NCI-H2029 treated with DMSO at 0.1 percent for 48 hours (cell line): ENCODE measurements at places on chromosomes 2 and 18.

DNA sequence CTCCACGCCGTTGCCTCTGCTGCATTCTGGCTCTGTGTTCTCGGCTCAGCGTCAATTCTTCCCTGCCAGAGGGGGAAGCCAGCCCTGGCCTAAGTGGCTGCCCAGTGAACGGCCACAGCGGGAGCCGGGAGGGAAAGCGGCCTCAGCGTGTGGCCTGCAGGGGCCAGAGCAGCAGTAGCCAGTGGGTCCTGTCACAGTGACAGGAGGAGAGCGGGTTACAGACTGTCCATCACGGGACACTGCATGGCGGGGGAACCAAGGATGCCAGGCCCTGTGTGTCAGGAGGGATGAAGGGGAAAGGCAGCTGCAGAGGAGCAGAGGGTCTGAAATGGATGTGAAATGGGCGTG is 39.7 kb downstream of the PDIA6 start:
- DNase-seq = no peak

DNA sequence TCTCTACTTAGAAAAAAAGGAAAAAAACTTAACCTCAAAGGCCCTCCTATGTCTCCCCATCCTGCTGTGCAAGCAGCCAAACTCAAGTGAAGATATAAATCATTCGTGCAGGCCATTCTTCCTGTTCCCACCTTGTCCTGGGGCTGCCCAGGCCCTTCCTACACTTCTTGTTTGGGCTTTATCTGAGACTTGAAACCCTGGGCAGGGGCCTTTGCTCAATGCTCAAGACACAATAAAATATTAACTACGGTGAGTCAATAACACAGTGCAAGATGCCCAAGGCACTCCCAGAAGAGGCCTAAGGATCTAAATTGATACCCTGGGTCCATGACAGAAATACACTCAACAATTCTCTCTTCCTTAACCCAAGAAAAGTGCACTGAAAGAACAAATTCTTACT is 67.6 kb downstream of the TBC1D8 start:
- DNase-seq = no peak

DNA sequence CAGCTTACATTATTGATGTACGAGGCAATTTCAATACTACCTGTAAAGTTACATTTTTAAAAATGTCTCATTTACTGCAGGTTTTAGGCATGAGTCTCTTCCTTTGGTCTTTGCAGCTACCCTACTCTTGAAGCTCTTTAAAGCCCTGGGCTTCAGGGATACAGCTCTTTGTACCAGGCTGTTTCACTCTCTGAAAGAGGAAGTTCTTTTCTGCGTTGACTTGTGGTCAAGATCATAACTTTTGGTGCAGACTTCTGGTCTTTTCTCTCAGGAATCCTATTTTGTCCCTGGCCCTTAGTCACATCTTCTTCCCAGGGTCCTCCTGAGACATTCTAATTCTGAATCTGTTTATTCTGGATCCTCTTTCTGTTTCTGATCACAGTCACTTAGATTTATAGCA is 16.6 kb upstream of the HRH4 start:
- no peak for DNase-seq

GRCh38 chr2:10404324-10405143 is 43.6 kb downstream of the ODC1 start:
- DNase-seq = no peak

DNA sequence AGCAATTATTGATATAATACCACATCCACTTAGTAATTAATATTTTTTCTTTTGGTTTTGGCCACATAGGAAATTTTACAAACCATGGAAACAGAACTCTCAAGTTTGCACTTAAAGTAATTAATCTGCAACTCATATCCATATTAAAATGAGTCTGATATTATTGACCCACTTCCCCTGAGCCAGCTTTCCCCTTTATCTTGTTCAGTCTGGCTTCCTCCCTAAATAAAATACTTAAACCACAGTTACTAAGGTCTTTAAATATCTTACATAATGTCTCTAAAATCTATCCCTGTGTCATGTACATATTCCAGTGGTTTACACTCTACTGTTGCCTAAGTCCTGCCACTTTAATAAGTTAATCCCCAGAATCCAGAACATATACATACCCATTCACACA is 564.9 kb upstream of the FSHR start:
- no peak for DNase-seq

DNA sequence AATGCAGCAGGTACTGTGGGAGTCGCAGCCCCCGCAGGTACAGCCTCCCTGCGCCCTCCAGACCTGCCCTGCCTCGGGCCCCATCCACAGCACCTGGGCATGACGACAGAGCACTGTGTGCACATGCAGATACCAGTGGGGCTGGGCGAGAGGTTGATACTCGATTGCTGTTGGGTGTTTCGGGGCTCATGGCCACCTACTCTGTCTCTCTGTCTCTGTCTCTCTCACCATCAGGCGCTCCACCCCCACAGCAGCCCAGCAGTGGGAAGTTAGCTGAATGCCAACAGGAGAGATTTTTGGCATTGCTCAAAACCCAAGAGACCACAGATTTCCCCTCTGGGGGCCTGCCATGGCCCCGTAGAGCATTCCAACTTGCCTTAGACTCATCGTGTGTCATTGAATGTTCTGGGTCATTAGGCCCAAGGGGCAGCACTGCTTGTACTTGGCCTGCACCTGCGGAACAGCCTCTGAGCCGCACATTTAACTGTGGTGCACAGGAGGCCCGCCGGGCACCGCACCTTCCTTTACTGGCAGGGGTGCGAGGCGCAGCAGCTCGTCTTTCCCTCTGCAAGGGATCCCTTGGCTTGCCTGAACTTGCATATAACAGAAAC is 18.8 kb downstream of the KCNIP3 start:
- DNase-seq = no peak

DNA sequence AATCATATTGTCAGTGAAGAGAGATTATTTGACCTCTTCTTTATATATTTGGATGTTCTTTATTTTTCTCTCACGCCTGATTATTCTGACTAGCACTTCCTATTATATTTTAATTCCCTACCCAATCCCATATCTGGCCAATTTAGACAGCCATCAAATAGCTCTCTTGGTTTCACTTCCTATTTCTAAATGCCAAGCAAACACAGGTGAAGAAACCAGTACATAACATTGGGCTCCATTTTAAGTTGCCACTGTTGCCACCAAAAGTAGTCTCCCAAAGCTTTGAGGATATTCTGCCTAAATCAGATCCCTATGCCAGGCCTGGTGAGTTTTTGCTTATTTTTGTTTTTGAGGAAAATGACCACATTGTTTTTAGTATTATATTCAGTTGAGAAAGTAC is 547.0 kb downstream of the MBD2 start:
- no peak for DNase-seq

- no peak for DNase-seq
Measured at GRCh38 chr18:46696268-46696667, 39.2 kb upstream of the LOXHD1 start.

GRCh38 chr2:230891509-230891908 is 26.8 kb downstream of the ITM2C start:
- no peak for DNase-seq

DNA sequence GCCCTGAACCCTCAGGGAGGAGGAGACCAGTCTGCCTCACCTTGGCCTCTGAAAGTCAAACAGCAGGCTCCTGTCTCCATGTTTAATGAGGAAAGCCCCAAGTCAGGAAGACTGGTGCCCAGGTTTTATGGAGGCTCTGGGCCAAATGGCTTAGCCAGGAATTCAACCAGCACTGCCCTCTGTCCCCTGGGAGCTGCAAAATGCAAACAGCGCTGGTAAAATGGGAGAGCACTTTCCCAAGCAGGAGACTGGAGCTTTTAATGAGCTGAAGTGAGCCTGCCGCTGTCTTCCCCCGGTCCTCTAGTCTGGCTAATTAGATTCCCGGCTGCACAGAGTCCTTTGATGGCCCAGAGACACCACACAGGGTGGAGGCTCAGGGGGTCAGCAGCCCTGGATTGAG is 276.0 kb upstream of the TRIB2 start:
- no peak for DNase-seq

DNA sequence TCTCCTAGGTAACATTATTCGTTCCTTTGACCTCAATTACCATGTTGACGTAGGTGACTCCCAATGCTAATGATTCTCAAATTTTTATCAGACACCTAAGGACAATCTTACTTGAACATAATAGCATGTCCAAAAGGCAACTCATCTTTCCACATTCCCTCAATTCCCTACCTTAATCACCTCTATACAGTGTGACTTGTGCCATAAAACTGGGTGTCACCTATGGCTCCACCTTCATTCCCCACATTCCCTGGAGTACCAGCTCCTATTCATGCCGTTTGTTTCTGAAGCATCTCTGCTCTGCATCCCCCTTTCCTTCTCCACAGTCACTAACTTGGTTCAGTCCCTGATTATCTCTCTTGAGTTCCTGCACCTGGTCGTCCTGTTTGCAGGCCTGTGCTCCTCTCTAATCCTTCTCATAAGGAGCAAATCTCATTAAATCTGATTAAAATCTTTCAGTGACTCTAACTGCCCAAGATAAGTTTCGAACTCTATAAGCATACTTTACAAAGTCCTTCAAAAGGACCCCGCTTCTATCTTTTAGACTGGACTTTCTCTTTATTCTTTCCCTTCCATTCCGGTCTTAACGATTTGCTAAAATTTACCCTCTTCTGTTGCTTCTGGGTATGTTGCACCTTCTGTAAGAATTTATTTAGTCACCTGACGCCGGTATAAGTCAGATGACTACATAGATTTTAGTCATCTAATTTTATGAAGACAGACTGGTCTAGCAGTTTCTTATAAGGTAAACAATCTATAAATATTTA is 128.7 kb downstream of the OSBPL1A start:
- DNase-seq = no peak

DNA sequence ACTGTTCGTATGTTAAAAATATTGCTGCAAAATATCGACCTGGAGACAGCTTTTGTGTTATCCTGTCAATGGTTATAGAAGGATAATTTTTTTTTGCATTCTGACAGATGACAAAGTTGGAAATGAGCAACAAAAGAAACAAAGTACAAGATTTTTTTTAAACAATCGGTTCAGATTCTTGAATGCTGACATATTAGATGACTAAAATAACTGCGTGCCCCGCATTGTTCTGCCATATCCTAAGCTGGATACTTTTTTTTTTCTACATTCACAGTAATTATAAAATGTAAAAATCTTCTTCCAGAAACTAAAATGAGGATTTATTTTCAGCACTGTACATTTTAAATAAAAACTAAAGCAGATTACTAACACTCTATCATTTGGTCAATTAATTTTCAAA is 67.1 kb downstream of the ABCG8 start:
- DNase-seq = no peak

GRCh38 chr2:1633092-1633671 is 111.1 kb downstream of the PXDN start:
- DNase-seq = no peak

DNA sequence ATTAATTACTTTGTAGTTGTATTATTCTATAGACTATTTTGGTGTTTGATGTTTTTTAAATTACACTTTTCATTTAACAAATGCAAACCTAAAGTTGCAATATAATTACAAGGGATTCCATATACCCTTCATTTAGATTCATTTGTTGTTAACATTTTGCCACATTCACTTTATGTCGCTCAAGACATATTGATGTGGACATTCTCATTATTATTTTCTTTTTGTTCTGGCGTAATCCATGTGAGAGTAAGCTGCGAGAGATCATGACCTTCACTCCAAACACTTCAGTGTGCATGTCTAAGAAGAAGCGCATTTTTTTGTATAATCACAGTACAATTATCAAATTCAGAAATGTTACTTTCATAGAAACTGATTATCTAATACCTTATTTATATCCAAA is 280.6 kb downstream of the CALCRL start:
- DNase-seq = no peak

DNA sequence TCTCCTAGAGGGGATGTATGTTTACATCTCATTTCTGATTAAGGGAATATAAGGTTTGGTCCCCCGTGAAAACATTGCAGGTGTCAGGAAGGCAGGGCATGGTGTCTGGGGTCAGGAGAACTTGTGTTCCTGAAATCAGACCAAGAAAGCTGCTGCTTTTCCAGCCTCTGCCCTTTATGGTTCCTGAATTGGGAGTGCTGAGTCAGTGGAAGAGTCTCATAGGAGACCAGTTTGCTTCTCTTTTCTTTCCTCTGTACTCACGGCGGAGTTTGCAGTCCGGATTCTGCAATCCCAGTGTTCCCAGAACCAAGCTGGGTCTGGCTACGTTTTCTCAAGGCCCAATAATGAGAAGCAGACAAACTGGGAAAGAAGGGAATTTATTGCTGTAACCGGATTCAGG is 5.1 kb upstream of the MARCO start:
- no peak for DNase-seq

- DNase-seq = no peak
Measured at GRCh38 chr2:177728399-177728765, 335.8 kb downstream of the AGPS start.

- no peak for DNase-seq
Measured at GRCh38 chr2:83063933-83064332, 1395.1 kb downstream of the SUCLG1 start.

DNA sequence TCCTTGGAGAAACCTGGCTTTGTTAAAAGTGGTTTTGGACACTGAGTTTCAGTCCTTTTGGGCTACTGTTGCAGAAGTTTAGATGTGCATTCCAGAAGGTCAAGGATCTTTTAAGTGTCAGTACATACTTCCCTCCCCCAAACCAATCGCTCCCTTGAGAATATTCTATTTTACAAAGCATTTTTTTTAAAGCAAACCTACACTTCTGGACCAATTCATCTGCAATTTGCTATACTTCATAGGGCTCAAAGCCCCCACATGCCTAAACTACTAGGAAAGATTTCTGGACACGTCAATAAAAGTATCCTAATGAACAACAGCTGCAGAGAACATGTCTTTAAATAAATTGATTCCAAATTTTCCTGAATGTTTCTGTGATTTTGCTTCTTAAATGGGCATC is 157.6 kb downstream of the RDH14 start:
- DNase-seq = no peak

GRCh38 chr2:207528980-207529329 is 807 bp upstream of the CREB1 start:
- no peak for DNase-seq

GRCh38 chr2:102585847-102586404 is 33.4 kb upstream of the SLC9A2 start:
- no peak for DNase-seq

DNA sequence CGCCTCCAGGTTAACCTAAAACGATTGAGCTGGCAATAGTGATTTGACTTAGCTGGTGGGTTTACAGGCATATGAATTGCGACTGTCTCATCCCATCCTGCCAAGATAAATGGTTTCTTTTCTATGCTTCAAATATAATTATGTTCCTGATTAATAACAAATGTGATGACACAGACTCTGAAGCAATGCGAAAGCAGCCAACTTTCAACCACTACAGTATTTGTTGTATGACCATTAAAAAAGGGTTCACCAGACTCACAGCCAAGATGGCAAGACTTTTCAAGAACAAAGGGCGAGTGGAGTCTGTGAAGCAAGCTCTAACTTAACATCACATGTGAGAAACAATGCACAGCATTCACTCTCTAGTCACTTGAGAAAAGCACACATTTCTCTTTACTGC is 186.6 kb downstream of the PID1 start:
- no peak for DNase-seq

DNA sequence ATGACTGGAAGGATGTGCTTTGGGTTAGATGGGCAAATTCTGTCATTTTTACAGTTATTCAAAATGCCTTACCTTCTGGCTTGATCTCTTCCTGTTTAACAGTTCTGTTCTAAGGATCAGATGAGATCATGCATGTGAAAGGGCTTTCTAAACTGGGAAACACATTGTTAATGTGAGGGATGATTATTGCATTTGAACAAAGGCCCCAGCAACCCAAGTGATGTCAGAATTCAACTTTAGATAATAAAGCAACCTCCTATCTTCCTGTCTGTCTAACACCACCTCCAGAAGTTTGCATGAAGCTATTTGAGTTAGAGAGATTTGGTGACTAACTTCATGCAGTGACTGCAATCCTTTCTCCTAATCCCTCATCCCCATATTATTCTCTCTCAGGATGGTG is 77.8 kb upstream of the B3GNT2 start:
- DNase-seq = no peak
